ENCODE measurements at places on chromosomes 4 and X. TPM values are rescaled to one million over a fixed set of nuclear protein-coding genes. Genes with fewer than 3 reads are reported as not detected.
A peak's percentile ranks its signal among the peaks of the same experiment; 100 is the strongest.

LUZP4 gene
- not detected for total RNA-seq

CNOT6L gene
- 15.9 TPM for total RNA-seq

TLR6 gene
- total RNA-seq, result 0.07 TPM

- no peak for DNase-seq
Measured at GRCh38 chr4:98625920-98626319, 32.5 kb downstream of the TSPAN5 start.

- peak; percentile 79 for DNase-seq
Measured at GRCh38 chr4:2800691-2801596, 8.1 kb downstream of the SH3BP2 start.

GRCh38 chr4:155445306-155445705 lies 68.5 kb upstream of the MAP9 start:
- DNase-seq, result no peak

DNA sequence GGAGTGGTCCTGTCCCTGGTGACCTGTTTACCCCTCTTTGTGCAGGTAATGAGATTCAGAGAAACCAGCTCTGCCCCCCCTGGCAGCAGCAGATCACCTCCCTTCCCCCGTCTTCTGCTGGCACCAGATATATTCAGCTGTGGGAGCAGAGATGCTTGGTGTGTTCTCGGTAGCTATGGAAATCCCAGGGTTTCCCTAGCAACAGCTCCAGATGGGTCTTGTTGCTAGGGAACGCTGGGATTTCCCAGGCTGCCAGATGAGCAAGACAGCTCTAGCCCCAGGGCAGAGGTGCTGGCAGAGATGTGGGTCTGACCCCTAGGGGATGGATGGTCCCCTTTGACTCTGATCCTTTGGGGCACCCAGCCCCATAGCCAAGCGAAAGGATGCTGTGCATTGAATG lies 20.2 kb downstream of the CETN2 start:
- DNase-seq, result no peak

- no peak for DNase-seq
Measured at GRCh38 chr4:142485452-142485851, 360.6 kb downstream of the INPP4B start.

DNA sequence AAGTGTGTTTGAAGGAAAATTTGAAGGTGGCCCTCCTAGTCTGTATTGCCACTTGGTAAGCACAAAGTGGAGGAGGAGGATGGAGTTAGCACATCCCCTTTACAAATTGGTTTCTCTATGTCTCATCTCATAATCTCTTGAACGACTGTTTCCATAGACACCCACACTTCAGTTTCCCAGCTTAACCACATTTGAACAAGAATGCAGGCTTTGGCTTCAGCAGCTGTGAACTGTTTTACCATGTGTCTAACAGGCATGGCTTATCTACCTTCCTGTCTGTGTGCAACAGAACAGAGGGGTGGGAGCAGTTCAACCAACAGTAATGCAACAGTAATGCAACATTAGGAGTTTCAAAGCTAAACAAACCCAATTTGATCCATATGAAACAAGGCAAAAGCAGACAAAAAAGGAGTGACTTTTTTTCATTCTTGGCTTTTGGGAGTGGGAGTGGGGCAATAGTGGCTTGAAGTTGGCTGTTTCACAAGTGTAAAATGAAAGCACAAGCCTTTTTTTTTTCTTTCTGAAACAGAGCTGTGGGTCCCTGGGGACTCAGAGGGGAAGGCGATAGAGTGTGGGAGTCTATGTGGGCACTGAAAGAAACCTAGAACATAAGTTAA lies 108.0 kb downstream of the ITM2A start:
- no peak for DNase-seq

GRCh38 chr4:176291748-176292147 lies 22.7 kb upstream of the ASB5 start:
- DNase-seq, result no peak

DNA sequence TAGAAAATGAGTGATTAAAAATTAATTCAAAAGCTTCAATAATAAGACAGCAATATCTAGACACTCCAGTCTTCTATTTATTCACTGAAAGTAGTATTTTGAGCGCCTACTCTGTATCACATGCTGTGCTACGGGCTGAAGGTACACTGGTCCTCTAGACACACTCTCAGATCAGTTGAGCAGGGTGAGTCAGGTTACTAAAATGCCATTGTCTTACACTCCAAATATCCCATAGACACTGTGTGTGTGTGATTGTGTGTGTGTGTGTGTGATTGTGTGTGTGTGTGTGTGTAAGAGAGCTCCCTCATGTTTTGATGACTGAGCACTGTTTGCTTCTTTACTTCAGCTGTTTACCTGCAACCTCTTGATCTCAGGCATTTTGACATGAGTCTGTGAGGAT lies 342.8 kb upstream of the BOD1L1 start:
- no peak for DNase-seq

- DNase-seq, result no peak
Measured at GRCh38 chrX:8232406-8232805, 61.3 kb upstream of the VCX2 start.

DNA sequence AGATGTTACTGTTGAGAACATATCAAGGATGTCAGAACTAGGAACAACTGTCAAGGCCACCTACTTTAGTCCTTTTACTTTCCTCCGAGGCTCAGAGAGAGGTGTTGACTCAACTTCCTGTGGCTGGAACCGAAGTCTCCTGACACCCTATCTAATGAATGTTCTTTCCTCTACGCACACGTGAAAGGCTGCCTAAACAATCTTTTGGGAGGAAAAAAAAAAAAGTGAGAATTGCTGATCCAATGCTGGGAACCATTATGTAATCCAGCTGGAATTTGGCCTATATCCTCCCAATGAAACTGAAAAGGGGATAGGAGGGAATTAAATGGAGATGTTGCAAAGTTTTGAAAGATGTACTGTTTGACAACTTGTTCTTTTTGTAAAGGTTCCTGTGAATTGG lies 8.3 kb upstream of the MAP7D3 start:
- DNase-seq, result no peak
